Astrocyte of the cerebellum (primary cell): ENCODE measurements at places on chromosomes 6 and 20.

- no peak for DNase-seq
Measured at GRCh38 chr20:57663241-57663640, 43.0 kb upstream of the ZBP1 start.

DNA sequence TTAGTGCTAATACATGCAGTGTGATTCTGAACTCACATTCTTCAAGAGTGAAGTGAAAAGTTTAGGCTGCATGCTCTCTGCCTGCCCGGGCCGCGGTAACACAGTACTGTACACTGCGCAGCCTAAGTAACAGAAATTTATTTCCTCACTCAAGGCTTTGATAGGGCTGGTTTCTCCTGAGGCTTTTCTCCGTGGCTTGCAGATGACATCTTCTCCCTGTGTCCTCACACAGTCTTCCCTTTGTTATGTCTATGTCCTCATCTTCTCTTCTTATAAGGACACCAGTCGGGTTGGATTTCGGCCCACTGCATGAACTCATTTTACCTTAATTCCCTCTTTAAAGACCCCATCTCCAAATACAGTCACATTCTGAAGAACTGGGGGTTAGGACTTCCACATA, 51.1 kb upstream of the TMEM170B start:
- no peak for DNase-seq

DNA sequence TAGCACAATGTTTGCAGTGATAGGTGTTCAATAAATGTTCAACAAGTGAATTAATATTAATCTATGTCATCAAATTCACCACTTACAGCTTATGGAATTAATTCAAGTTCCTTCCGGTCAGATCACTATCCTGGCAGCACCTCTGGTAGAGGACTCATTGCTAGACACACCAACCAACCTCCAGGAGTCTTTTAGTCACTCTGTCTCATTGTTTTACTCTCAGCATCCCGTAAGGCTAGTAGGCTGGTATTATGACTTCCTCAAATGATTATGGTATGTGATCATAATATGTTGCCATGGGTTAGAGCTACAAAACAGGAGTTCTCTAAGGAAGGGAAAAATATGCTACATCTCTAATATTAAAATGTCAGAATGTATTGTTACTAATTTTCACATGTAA, 21.7 kb upstream of the MMS22L start:
- DNase-seq, result no peak

GRCh38 chr6:34227761-34228421, 8.8 kb upstream of the HMGA1 start:
- no peak for DNase-seq

DNA sequence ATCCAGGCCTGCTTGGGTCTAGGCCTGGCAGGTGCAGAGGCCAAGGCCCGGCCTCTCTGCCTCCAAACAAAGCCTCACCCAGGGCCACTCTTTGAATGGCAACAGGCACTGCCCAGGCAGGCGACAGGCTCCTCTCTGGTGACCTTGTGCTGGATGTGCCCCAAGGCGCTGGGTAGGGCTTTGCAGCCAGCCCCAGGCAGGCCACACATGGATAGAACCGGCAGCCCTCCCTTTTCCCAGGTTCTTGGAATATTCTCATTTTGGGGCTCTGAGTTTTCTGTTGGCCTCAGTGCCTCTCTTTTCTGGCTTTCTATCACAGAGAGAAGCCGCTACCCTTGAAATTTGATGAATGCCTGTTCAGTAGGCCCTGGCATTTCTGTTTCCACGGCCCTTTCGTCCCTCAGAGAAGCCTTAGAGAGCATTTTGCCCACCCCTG, 18.9 kb downstream of the PKIG start:
- no peak for DNase-seq

- no peak for DNase-seq
Measured at GRCh38 chr6:151705993-151706733, 101.3 kb upstream of the ESR1 start.

GRCh38 chr20:561437-562231, 18.0 kb upstream of the CSNK2A1 start:
- DNase-seq, result peak; percentile 19

- DNase-seq, result no peak
Measured at GRCh38 chr20:20761301-20761700, 48.9 kb upstream of the RALGAPA2 start.

- DNase-seq, result no peak
Measured at GRCh38 chr6:158813032-158813431, 6.1 kb downstream of the EZR start.

DNA sequence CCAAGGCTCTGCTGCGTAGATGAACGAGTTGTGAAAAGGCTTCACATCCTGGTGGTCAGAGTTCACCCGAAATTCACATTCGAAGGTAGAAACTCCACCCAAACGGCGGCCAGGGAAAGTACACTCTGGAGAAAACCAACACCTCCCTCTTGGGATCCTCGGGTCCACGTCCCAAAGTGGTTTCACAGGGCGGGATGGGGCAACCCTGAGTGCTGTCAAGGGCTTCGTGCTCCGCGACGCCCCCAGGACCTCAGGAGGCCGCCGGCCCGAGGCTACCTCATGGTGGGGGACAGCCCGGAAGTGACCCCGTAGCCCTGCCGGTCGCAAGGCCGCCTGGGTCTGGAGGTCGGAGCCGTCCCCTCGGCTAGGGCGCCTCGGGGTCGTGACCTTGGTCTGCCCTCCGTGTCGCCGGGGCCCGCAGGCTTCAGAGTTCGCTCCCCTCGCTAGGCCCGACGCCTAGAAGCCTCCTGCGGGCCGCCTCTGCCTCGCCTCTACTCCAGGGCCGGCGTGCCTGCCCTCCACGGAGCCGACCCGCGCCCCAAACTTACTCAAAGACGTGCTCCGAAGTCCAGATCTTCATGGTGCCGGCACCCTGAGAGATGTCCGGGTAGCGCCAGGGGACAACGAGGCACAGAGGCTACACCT, at the start of gene PRELID3B:
TSS of gene PRELID3B (minus strand) at position 636 of the 645 bp plus-strand sequence. CDS start at position 580, 56 bp downstream.
- DNase-seq, result no peak

- DNase-seq, result no peak
Measured at GRCh38 chr20:48049641-48050040, 264.4 kb upstream of the SULF2 start.

DNA sequence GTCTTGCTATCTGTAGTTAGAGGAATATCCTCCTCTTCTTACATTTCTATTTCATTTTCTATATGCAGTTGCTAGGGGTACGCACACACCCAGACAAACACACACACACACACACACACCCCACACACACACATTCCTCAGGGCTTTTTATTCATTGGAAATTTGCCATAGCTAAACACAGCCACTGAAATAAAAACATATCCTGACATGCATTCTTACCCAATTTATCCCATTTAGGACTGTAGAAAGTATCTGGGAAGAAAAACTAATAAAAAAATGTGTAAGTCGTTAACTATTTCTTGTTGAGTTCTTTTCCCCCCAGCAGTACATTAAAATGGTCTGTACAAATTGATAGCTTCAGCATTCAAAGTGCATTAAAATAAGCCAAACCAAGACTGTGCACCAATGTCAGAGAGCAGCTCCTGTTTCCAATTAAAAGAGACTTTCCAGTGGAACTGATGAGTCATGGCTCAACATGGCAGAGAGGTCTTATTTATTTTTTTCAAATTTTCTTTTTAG, 357.9 kb upstream of the AGPAT4 start:
- peak; percentile 89 for DNase-seq

DNA sequence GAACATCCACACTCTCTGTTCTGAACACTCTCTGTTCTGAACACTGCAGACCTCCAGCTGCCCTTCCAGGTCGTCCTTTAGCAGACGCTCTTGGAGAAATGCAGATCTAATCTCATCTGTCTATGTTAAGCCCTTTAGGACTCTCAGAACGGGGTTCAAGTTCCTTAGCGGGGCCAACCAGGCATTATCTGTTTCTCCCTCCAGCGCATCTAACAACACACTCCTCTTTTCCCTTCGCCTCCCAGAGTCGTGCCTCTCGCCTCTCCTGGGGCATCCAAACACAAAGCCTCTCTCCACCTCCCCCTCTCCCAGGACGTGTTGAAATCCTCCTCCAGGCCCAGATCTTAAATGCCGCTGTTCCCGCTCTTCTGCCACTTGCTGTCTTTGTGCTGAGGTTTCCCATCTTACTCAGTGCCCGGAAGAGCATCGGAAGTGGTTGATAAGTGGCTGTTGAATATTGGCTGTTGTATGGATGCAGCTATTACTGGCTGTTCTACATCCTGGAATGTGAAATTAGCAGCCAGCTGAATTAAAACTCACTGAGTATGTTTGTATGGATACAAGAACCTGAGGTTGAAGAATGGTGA, 108.4 kb upstream of the GGTLC1 start:
- no peak for DNase-seq
